ENCODE measurements at places on chromosomes 11 and 22. TPM values are rescaled to one million over a fixed set of nuclear protein-coding genes. Genes with fewer than 3 reads are reported as not detected.

The OR52H1 gene
- not detected for total RNA-seq

The SLC15A3 gene
- total RNA-seq = not detected

The TRIM49 gene
- 0.05 TPM for total RNA-seq

The POU2AF2 gene
- total RNA-seq = not detected

The RAB39A gene
- 0.43 TPM for total RNA-seq

The TCN2 gene
- 6.2 TPM for total RNA-seq

The UNC93B1 gene
- 77.3 TPM for total RNA-seq

The ZP1 gene
- total RNA-seq = 0.14 TPM

The FOLR2 gene
- not detected for total RNA-seq

The PLAAT5 gene
- not detected for total RNA-seq

The SYT13 gene
- 6.5 TPM for total RNA-seq

The SPTY2D1 gene
- total RNA-seq = 16.8 TPM

The TP53I11 gene
- total RNA-seq = 36.6 TPM

The OR8D1 gene
- total RNA-seq = not detected

The PRR33 gene
- not detected for total RNA-seq

The TTLL1 gene
- total RNA-seq = 3.3 TPM

The FAM83F gene
- not detected for total RNA-seq

The MMP27 gene
- not detected for total RNA-seq

The GAL gene
- 19.5 TPM for total RNA-seq

The NAV2 gene
- 33.0 TPM for total RNA-seq

The GLYATL1 gene
- total RNA-seq = not detected

The KDM4E gene
- not detected for total RNA-seq
